ENCODE measurements at places on chromosomes 5 and 9. TPM values are rescaled to one million over a fixed set of nuclear protein-coding genes. Genes with fewer than 3 reads are reported as not detected.

The NR6A1 gene
- total RNA-seq: 1.7 TPM

The C5orf34 gene
- total RNA-seq: 5.0 TPM

The GARIN3 gene
- total RNA-seq: not detected

The ARL14EPL gene
- total RNA-seq: 0.07 TPM

The OR13C3 gene
- total RNA-seq: not detected
